ENCODE measurements at places on chromosomes 1 and 21.

DNA sequence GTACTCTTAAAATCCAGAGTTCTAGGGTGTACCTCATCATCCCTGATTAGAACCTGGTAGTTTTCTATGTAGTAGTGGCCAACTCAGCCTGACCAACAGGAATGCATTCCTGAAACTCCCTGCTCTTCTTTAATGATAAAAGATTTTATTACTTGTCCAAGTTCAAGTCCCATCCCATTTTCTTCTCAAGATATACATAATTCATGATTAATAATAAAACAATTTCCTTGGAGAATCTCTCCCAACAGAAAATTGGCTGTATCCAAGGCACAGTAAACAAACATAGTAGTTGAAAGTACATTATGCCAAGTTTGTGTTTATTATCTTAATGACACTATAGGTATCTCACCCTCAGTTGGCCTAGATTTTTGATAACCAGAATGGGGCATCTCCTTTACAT lies 714.1 kb upstream of the ADAMTS5 start:
- DNase-seq, result no peak

- DNase-seq, result no peak
Measured at GRCh38 chr21:14210738-14211137, at the start of gene LIPI. TSS of gene LIPI (minus strand) at chr21:14210955. CDS start at chr21:14210845, 110 bp downstream.

DNA sequence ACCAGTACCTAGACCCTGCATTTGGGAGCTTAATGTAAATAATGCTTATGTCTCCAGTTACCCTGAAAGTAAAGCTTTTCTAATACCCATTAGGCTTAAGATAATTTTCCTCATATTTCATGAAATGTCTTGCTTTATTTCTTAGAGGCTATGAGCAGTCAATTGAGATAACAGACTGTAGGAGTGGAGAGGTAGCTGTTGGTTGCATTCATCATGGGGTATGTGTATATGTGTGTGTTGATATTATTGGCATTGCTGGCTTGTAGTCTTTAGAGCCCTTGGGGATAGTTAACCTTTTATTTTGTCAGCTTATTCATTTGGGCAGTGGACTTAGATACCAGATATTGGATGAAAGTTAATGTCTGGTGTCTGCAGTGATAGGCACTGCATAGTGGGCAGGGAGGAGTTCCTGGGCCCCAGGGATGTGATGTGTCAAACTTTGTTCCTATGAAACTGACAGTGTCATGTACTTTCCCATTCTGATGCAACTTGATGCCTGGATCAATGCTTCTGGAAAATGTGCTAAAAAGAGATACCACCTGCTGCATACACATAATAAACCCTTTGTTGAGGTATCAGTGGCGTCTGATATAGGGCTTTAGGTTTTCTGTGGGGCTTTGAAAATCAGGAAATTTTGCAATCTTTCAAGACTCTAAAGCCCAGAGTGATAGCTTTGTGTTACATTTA lies 83.9 kb downstream of the MAST2 start:
- DNase-seq, result no peak

DNA sequence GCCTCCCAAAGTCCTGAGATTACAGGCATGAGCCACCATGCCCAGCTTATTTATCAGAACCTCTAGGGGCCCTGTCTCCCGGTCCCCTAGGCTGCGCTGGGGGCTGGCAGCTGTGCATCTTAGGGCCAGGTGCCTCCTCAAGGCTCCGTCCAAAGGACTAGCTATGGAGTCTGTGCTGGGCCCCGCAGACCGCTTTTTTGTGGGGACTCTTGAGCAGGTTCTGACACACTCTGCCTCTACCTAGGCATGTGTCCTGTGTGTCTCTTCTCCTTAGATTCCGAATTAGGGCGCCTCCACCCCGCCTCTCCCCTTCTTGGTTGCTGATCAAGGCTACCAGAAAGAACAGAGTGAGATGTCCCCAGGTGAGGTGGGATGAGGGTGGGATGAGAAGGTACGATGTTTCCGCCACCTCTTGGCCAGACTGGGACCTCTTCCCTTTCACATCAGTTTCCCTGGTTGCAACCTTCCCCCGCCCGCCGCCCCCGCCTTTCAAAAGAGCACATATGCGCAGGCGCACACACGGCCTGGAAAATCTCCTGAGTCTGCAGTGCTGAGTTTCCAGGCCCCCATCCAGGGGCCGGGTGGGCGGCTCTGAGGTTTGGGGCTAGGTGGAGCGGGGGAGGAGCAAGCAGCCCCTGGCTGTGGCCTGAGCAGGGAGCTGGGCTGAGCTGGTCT lies 5.0 kb upstream of the PTPN7 start:
- DNase-seq, result no peak

GRCh38 chr1:71031426-71031825 lies 16.2 kb downstream of the PTGER3 start:
- no peak for DNase-seq
